ENCODE measurements at places on chromosomes 6 and 20.
A peak's percentile ranks its signal among the peaks of the same experiment; 100 is the strongest.

GRCh38 chr20:3911956-3912355, 22.8 kb downstream of the PANK2 start:
- no peak for DNase-seq

GRCh38 chr6:17999425-17999824, 12.0 kb upstream of the KIF13A start:
- DNase-seq = no peak

- DNase-seq = peak; percentile 82
Measured at GRCh38 chr20:19012676-19013075, 199.1 kb downstream of the SCP2D1 start.

GRCh38 chr20:60211618-60212463, 253.6 kb downstream of the CDH26 start:
- peak; percentile 71 for DNase-seq

DNA sequence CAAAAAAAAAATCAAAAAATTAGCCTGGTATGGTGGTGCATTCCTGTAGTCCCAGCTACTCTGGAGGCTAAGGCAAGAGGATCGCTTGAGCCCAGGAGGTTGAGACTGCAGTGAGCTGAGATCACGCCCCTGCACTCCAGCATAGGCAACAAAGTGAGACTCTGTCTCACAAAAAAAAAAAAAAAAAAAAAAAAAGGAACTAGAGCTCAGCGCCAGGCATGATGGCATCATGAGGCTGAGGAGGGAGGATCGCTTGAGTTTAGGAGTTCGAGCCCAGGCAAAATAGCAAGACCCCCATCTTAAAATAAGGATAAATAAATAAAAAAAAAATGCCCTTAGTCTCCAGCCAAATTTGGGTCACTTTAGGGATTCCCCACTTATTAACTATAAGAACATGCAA, 40.4 kb upstream of the PIM1 start:
- DNase-seq = no peak

DNA sequence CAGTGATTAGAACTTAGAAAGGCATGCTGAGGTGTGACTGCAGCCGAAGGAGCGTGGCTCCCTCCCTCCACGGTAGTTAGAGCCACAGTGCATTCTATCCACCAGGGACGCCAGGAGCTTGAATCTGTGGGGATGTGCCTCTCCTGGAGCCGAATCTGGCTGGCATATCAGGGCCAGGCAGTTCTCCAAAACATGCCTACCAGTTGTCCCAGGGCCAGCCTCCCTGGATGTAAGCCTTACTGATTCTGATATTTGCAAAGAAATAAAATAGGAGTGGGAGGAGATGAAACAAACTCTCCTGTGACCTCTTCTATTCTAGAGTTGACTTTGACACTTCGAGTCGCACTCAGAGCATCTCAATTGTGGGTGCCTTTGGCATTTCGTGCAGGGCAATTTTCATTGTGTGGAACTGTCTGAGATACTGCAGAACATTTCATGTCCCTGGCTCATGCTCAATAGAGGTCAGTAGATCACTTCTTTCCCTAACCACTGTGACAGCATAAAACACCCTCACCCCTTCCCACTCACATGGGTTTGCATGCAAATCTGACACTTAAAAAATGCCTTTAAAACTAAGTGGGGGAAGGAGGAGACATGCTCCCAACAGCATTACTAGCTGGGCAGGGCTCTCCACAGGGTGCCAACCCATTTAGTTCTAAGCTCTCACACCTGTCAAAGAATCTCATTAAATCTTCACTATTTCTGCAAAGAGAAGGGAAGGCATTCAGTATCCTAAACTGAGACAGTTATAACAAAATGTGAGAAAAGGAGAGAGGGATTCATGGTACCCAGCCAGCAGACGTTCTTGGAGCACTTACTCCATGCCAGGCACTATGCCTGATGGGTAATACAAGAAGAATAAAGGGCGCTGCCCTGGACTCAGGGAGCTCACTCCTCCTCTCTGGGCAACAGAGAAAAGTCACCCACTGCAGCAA, 378.9 kb downstream of the PREX1 start:
- no peak for DNase-seq

DNA sequence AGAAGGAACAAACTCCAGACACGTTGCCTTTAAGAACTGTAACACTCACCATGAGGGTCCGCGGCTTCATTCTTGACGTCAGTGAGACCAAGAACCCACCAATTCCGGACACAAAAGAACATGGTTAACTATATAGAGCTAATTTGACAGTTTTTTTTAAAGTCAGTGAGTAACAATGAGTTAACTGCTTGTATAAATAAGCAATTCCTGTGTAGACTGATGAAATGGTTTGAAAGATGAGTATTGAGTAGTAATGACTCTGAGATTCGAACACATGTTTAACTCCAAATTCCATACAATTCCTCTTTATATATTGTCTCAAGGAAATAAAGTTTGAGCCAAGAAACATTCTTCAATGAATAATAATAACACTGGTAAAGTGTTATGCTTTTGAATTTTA, 478.0 kb downstream of the MMUT start:
- no peak for DNase-seq

GRCh38 chr6:158283304-158283980, 28.8 kb upstream of the TULP4 start:
- DNase-seq = no peak

DNA sequence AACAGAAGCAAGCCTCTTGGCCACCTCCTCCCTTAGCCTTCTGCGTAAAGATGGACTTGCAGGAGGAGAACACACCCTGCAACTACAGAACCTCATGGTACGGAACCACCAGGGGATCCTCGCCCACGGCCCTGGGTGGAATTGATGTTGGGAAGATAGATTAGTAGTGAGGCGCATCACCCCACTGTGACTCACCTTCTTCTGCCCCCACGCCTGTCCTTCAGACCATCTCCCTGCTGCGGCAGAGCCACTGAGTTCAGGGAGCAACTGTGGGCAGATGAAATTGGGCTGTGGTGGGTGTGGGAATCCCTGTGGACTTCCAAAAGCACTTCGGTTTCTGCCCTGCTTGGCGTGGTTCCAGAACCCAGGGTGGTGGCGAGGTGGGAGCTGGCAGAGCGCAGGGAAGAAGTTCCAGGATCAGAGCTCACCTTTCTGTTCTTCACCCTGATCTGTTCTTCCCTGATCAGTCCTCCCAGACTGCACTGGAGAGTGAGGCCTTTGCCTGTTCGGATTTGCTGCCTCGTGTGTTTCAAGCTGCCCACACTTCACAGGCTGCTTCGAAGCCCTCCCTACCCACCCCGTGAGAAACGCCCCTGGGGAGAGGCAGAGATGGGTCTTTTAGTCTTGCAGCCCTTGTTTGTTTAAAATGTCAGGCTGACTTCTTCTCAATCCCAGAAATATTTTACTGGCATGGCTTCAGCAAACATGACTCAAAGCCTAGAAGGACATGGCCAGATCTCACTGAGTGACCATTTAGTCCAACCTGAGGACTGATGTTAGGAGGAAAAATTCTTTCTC, 92.8 kb upstream of the MLN start:
- no peak for DNase-seq

GRCh38 chr20:18567739-18568091, 483 bp downstream of the SMIM26 start:
- DNase-seq = no peak

DNA sequence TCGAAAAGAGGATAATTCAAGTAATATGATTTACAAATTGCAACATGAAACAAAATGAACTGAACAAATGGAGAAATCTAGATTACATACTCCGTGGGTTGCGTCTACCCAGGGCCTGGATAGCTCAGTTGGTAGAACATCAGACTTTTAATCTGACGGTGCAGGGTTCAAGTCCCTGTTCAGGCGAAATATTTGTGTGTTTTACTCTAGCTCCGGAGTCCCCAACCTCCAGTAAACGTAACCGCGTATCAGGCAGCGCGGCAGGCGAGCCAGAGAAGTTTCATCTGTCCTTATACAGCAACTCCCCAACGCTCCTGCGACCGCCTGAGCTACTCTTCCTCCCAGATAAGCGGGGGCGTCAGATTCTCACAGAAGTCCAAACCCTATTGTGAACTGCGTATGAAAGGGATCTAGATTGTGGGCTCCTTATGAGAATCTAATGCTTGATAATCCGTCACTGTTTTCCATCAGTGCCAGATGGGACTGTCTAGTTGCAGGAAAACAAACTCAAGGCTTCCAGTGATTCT, 176.1 kb downstream of the TRIM27 start:
- DNase-seq = no peak

- DNase-seq = no peak
Measured at GRCh38 chr6:101689156-101689555, 295.6 kb downstream of the GRIK2 start.

- DNase-seq = no peak
Measured at GRCh38 chr6:153771577-153771976, 267.5 kb upstream of the OPRM1 start.

DNA sequence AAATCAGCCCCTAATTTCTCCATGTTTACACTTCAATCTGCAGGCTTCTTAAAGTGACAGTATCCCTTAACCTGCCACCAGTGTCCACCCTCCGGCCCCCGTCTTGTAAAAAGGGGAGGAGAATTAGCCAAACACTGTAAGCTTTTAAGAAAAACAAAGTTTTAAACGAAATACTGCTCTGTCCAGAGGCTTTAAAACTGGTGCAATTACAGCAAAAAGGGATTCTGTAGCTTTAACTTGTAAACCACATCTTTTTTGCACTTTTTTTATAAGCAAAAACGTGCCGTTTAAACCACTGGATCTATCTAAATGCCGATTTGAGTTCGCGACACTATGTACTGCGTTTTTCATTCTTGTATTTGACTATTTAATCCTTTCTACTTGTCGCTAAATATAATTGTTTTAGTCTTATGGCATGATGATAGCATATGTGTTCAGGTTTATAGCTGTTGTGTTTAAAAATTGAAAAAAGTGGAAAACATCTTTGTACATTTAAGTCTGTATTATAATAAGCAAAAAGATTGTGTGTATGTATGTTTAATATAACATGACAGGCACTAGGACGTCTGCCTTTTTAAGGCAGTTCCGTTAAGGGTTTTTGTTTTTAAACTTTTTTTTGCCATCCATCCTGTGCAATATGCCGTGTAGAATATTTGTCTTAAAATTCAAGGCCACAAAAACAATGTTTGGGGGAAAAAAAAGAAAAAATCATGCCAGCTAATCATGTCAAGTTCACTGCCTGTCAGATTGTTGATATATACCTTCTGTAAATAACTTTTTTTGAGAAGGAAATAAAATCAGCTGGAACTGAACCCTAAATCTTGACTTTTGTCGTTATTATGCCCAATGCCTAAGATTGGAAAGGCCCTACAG, 4.5 kb downstream of the SOX4 start:
- DNase-seq = no peak

DNA sequence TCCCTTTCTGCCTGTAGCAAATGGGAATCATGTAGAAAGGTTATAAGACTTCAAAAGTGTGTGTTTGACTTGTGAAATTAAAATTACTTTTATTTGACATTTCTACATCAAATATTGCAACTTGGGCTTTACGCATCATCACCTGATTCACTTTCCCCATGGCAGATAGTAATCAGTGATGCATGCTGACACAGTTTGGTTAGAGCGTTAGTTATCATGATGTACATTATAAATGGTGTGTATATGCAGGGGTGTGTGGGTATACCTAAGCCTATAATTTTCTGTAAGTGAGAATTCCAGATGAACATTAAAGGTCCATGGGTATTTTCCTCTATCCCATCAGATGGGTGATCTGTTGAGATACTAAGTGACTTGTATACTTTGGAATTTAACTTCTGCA, 141.5 kb downstream of the KLHL32 start:
- DNase-seq = no peak

- DNase-seq = no peak
Measured at GRCh38 chr6:110622912-110623578, 146.6 kb upstream of the SLC22A16 start.

DNA sequence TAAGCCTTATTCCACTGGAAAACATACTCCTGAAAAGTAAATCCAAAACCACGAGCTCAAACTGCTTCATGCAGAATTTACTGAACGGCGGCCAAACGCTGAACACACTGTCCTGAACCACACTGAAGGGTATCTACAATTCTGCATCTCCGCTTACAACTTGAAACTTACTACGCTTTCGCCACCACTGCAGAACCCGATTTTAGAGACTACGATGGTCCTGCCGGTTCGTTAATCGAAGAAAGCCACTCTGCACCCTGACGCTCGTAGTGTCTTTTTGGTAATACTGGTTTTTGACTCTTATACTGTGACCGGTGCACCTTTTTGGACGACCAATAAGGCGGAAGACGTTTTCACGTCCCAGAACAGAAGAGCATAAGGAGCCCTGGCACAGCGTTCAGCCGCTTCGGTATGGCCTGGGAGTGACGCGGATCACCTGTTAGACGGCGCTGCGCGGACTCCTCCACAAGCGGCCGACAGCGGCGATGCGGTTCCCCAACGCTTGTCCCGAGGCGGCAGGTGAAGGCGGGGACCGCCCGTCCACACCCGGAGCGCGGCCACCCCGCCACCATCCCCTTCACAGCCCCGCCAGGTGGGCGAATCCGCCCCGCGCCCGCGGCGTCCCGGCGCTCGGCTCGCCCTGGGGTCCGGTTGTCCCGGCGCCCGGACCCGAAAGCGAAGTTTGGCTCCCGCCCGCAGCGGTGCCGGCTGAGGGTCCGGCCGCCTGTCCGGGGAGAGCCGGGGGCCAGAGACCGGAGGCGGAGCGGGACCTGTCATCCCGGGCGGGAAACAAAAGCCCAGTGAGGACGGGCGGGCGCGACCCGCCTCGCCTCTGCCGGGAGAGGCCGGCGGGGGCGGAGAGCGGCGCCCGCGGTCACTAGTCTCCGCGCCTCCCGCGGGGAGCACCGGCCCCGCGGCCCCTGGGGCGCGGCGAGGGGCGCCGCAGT, 784 bp downstream of the FKBP5 start:
- peak; percentile 89 for DNase-seq

DNA sequence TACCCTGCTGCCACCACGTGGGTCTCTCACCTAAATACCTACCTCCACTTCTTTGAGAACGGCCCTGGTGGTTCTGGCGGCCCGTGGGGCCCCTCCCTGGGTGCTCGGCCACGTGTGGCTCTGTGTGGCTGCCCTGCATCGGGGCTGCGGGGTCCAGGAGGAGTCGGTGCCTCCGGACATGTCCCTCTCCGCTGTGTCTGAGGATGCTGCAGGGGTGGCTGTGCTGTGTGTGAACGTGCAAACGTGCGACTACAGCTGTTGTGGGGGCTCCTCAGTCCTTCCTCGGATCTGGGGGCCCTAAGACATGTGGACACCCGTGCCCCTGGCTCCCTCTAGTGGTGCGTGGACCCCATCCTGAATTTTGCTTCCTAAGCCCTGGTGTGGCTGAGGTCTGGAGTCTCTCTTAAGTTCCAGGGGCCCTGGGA, 691.8 kb downstream of the QKI start:
- DNase-seq = no peak

GRCh38 chr6:6890400-6890858, 217.3 kb upstream of the RREB1 start:
- DNase-seq = no peak

GRCh38 chr6:68473433-68474210, 161.5 kb upstream of the ADGRB3 start:
- DNase-seq = no peak

- peak; percentile 84 for DNase-seq
Measured at GRCh38 chr6:168377484-168377855, 57.9 kb upstream of the DACT2 start.

GRCh38 chr20:49207076-49207475, 12.1 kb upstream of the DDX27 start:
- DNase-seq = no peak

GRCh38 chr6:129771678-129772077, 61.7 kb upstream of the ARHGAP18 start:
- DNase-seq = no peak

GRCh38 chr20:52590100-52590499, 382.1 kb upstream of the TSHZ2 start:
- DNase-seq = no peak
